ENCODE measurements at places on chromosomes 4 and X.
A peak's percentile ranks its signal among the peaks of the same experiment; 100 is the strongest.

- no peak for DNase-seq
Observed at GRCh38 chr4:158875455-158875854, 106.6 kb downstream of the FNIP2 start.

DNA sequence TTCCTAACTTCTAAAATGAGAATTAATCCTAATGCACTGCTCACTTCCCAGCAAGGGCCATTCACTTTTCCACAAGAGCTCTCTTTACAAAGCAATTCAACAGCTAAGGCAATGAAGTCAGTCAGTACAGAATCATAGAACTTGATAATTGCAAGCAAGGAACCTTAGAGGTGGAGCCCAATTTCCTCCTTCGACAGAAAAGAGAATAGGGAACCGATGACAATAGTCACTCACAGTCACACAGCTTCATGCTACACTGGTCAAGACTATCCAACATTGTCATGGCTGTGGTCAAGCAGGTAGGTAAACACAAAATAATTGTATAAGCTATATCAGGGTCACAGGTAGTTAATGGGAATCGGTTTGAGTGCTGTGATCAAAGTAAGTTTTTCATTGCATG lies 90.0 kb downstream of the ELOVL6 start:
- no peak for DNase-seq

DNA sequence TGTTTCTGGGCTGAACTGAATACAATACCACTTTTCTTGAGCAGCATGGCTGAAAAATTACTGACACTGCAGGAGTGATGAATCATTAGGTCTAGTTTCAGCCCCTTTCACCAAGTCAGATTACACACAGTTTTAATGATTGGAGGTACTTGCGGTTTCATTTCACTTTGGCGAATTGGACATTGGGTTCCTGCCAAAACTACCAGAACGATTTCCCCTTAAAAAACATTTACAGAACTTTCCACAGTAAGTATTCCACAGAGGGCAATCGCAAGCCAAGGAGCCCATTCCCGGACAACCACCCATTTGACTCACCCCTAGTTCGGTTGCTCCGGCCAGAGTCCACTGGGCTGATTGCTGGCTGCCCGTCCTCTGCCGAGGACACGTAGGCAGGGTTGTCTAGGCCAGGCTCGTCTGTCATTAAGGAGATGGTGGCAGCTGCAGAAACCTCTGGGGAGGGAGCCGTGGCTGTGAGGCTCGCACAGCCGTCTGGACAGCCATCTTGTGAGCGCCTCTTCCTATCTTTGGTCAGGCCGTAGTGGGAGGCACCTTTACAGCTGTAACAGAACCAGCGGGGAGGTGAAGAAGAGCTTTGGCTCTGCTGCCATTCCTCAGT lies 83.5 kb downstream of the LNX1 start:
- no peak for DNase-seq

- no peak for DNase-seq
Observed at GRCh38 chr4:54140287-54140686, 40.3 kb downstream of the GSX2 start.

DNA sequence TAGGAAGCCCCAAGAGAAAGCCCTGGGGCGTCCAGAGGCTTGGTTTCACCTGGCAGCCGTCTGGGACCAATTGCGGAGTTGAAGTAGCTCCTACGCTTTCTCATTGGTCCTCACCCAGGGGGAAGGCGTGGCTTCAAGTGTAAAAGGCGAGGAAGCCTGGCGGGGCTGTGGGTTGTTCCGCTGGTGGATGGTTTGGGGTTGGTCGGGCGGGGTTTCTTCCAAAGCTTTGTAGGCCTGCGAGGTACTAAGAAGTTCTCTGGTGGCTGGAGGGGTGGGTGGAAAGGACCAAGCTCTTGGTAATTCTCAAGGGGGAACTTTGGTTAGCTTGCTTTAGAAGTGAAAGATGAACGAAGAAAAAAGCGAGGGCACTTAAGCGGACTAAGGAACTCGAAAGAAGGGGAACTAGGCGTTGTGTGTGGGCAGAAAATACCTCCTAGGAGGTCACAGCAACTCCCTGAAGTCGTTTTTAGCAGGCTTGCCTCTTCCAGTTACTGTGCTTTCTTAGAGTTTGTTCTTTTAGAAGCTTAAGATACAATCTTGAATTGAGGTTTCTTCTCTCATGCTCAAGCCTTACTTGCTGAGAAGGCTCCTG lies 36.6 kb downstream of the CCNG2 start:
- DNase-seq: peak; percentile 60

GRCh38 chr4:3227878-3228675 lies 20.9 kb upstream of the MSANTD1 start:
- DNase-seq: no peak

DNA sequence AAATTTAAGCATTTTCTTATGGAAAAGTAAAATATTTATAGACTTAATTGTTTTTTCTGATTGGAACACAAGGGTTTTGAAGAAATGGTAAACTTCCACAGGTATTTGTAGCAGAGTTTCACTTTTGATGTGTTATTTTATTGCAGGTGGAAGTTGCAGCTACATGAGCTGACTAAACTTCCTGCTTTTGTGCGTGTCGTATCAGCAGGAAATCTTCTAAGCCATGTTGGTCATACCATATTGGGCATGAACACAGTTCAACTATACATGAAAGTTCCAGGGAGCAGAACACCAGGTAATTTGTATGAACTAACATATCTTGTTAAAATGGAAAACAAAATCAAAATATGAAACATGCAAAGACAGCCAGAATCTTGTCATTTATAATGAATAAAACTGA lies 117.4 kb downstream of the DIPK2B start:
- no peak for DNase-seq

DNA sequence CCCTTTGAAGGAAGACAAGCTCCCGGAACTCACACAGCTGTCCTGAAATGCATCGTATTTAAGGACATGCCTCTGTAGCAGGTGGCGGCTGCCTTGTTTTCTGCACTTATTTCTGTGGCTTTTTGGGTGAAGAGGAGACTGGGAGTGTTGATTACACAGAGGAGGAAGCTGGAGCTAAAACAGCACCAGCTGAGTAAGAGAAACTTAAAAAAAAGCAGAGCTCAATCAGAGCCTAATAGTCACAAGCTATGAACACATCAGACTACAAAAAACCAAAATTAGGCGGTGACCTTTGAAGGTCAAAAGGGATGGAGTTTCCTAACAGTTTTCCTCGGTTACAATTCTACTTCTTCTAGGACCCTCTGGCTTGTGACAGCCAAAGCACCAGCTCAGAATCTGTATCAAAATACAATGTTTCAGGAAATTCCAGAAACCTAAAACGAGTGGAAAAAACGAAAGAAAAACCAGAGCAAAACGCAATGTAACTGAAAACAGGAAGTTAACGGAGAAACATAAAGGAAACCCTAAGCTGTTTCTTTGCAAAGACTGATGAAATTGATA lies 13.5 kb downstream of the PRKX start:
- no peak for DNase-seq

- DNase-seq: no peak
Observed at GRCh38 chrX:112056886-112057285, 25.7 kb downstream of the TRPC5 start.

- no peak for DNase-seq
Observed at GRCh38 chrX:47283015-47283771, 50.4 kb downstream of the USP11 start.

DNA sequence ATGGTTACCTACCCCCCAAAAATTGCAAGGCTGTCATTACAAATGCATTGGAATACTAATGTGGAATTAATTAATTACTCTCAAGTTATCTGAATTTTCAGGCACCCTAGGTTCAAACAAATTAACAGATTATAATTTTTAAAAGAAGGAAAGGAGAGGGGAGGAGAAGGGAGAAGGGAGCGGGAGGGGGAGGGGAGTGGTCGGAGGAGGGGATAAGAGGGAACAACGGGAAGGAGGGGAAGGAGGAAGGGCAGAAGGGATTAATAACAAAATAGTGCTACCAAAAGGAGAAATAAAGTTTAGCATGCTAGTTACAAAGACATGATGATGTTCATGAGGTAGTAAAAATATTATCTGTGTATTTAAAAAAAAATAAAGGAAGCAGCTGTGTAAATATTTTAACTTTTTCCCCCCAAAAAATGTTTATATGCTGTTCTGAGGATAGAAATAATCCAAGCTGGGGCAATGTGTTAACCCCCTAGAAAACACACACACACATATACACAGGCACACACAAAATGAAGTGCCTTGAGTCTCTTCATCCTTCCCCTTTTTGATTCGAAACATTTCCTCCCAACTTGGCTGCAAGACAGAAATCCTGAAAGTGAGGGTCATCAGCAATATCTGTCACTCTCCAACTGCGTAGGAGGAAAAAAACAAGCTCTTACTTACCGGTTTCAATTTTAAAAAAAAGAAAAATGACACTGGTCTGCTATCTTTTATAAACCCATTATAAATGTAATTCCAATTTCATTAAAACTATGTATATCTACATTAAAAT lies 58.8 kb downstream of the PPP3CA start:
- DNase-seq: no peak

- DNase-seq: no peak
Observed at GRCh38 chr4:36320117-36320896, 38.9 kb downstream of the DTHD1 start.

GRCh38 chr4:189385579-189385978 lies 555.1 kb upstream of the FRG1 start:
- no peak for DNase-seq

- DNase-seq: no peak
Observed at GRCh38 chr4:184448821-184449220, 25.5 kb downstream of the IRF2 start.

- DNase-seq: peak; percentile 22
Observed at GRCh38 chrX:71181558-71181909, 36.9 kb downstream of the NLGN3 start.

GRCh38 chr4:88511236-88511635 lies 12.3 kb downstream of the PYURF start:
- no peak for DNase-seq

- DNase-seq: no peak
Observed at GRCh38 chrX:129731228-129731627, 7.6 kb upstream of the XPNPEP2 start.

GRCh38 chrX:42460706-42461105 lies 317.3 kb downstream of the PPP1R2C start:
- DNase-seq: no peak

- no peak for DNase-seq
Observed at GRCh38 chr4:147736458-147736857, 4.6 kb downstream of the ARHGAP10 start.

DNA sequence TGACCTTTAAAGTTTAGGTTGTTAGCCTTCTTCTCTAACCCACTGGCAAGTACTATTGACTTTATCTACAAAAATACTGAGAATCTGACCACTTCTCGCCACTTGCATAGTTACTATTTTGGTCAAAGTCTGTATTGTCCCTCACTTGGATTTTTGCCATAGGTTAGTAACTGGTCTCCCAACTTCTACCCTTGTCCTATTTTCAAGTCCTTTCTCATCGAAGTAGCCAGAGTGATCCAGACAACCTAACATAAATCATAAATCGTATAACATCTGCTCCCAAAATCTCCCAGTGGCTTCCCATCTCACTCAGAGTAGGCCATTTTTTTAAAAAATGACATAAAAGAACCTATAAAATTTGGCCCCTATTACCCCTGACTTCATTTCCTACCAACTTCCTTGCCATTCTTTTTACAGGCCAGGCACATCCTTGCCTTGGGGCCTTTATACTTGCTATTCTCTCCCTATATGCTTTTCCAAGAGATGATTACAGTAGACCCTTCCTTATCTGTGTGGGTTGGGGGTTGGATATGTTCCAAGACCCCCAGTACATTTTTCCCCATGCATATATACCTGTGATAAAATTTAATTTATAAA lies 29.0 kb downstream of the WDFY3 start:
- no peak for DNase-seq

DNA sequence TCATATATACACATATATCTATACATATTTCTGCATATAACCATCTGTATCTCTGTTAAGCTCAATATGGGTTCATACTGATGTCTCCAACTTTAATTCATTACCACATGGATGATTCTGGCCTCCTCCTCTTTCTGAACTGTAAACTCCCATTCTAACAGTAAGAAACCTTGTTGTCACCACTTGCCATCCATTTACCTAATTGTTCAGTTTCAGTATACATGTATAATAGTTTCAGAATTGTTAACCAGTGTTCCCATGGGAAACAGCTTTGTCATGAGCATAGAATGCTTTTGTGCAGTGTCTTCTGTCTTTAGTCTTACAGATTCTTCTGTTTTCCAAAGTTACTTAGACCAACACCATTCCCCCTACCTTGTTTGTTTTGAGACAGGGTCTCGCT lies 35.9 kb downstream of the SLC9A6 start:
- no peak for DNase-seq

DNA sequence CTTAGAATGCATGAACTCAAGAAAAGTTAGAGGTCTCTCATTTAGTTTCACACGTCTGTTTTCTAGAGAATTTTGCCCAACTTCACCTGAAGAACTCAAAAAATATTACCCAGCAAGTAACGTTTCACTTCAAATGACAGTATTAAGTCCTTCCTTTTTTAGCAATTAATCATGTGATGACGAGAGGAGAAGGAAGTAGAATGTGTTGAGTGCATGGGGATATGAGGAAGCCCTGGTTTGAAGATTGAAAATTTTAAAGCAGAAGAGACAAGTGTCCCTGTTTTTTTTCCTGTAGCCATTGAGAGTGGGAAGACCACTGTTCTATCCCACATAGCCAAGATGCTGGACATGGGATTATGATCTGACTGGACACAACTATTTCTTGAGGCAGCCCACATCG lies 406.3 kb upstream of the CPEB2 start:
- no peak for DNase-seq

- DNase-seq: no peak
Observed at GRCh38 chrX:8913655-8914409, 112.6 kb upstream of the FAM9A start.

DNA sequence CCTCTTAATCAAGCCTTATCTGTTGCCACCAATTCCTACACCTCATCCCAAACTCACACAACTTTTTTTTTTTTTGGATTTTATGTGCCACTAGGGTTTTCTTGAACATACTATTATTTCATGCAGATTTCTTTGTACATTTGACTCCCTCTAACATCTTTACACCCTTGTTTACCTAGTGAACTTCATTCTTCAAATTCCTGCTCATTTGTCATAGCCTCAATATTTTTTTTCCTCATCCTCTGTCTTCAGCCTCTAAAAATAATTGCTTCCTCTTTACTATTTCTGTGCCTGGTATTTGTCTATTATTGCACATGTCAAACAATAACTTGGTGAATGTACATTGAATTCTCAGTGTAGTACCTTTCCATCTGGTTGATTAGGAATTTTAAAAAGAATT lies 22.0 kb downstream of the NBDY start:
- no peak for DNase-seq

- no peak for DNase-seq
Observed at GRCh38 chrX:74232859-74233258, 71.1 kb upstream of the ZCCHC13 start.

GRCh38 chr4:83219344-83220331 lies 65.0 kb downstream of the COQ2 start:
- DNase-seq: no peak

GRCh38 chr4:62135565-62136156 lies 935.5 kb downstream of the ADGRL3 start:
- no peak for DNase-seq

DNA sequence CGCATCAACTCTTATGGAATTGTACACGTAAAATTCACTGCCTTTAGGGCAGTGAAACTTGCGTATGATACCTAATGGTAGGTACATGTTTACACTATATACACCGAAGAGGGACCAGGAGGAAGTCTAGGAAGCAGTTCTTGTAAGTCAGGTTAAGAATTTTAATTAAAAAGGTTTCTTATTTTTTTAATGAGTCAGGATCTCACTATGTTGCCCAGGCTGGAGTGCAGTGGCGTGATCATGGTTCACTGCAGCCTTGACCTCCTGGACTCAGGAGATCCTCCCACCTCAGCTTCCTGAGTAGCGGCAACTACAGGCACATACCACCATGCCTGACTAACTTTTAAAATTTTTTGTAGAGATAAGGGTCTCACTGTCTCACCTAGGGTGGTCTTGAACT lies 6.6 kb downstream of the NUDT9 start:
- no peak for DNase-seq

GRCh38 chrX:19814240-19814639 lies 73.2 kb downstream of the SH3KBP1 start:
- DNase-seq: no peak
